Mucosa of descending colon (tissue), 3 donors: ENCODE measurements at places on chromosomes 12 and 14.

GRCh38 chr12:109950625-109951024 is 45.5 kb downstream of the GIT2 start:
- DNase-seq: no peak

GRCh38 chr14:64212666-64213065 is 81.5 kb downstream of the ESR2 start:
- no peak for DNase-seq

- DNase-seq: no peak
Observed at GRCh38 chr12:87670448-87670847, 358.8 kb downstream of the C12orf50 start.

DNA sequence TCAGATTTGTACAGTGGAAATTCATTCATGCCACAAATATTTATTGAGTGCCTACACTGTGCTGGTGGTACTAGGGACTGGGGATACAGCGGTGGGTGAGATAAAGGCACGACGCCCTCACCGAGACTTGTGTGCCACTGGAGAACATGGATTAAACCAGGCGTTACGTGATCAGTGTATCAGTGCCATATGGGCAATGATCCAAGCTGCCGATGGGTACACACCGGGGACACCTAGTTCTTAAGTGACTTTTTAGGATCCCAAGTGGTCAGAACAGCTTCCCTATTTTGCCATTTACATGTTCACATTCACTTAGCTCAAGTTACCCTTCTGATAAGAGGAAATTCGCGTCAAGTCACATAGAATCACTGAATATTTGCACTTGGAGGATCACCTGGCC is 236.7 kb downstream of the CACNA1C start:
- DNase-seq: no peak

- DNase-seq: no peak
Observed at GRCh38 chr12:42565633-42566032, 23.9 kb downstream of the PRICKLE1 start.

DNA sequence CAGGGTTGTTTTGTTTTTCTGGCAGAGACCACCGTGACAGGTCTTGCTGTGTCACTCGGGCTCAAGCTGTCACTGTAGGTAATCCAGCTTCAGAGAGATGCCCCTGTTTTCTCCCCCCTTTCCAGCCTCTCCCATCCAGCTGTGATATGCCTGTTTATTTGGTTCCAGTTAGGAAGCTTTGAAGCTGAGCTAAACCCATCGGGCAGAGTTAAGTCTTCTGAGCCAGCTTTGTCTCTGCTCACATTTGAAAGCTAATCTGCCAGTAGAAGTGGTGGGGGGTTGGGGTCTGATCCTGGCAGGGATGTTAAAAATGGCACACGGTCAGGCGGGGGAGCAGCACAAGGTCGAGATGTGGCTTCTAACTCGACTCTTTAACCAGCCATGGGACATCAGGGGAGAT is 130.0 kb downstream of the TSPAN9 start:
- DNase-seq: no peak

- no peak for DNase-seq
Observed at GRCh38 chr12:86735072-86735471, 478.9 kb upstream of the MGAT4C start.

GRCh38 chr12:129063600-129063999 is 210.3 kb downstream of the GLT1D1 start:
- no peak for DNase-seq

GRCh38 chr12:89421092-89421835 is 69.0 kb upstream of the DUSP6 start:
- DNase-seq: no peak

GRCh38 chr12:76028571-76029277 is 2.9 kb downstream of the PHLDA1 start:
- DNase-seq: no peak

- DNase-seq: no peak
Observed at GRCh38 chr12:92046557-92047392, 98.9 kb downstream of the BTG1 start.

GRCh38 chr12:47863467-47863866 is 41.3 kb downstream of the VDR start:
- DNase-seq: no peak

DNA sequence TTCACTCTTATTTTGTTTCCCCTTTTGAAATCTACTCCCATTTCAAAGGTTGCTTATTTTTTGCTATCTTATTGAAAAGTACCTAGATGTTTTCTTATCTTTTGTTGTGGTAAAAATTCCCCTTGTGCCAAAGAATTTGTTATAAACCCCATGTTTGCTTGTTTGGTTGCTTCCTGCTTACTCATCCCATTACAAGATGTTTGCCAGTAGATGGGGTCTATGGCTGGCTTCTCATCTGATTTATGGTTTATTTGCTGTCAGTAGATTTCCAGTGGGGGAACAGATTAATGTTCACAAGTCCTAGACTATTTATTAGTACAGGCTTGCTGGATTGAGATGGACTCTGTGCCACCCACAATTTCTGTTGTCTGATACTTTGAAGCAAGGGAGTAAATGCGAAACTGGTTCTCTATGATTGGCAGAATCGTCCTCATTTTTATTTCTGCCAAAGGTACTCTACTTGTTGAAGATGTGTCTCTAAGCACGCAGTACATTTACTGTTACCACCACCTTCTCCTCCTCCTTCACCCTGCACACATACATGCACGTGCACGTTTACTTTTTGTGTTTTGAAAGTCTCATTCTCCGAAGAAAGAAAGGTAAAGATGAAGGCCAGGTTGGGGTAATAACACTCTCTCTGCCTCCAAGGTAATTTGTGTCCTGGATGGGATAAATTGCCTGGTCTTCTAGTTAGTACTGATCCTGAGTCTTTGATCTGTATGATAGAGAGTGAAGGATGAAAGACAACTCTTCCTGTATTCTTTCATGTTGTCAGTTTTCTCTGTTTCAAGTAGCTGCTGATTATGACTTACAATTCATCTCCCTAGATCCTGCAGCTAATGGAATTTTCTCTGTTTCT is 117.2 kb upstream of the ATP2B1 start:
- no peak for DNase-seq

DNA sequence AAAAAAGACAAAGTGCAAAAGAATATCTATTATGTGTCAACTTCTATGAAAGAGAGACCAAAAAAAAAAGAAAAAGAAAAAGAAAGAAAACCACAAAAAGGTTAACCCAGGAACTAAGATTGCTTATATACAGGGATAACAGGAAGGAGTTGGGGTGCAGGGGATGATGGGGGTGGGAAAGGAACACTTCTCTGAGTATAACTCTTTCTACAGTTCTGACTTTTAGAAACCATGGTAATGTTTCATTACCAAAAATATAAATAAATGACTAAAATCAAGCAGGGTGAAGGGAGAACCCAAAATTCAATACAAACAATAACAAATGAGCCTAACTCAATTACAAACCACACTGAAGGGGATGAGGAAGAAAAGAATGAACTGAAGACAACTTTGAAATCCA is 9.1 kb downstream of the IFNG-AS1 start:
- no peak for DNase-seq

DNA sequence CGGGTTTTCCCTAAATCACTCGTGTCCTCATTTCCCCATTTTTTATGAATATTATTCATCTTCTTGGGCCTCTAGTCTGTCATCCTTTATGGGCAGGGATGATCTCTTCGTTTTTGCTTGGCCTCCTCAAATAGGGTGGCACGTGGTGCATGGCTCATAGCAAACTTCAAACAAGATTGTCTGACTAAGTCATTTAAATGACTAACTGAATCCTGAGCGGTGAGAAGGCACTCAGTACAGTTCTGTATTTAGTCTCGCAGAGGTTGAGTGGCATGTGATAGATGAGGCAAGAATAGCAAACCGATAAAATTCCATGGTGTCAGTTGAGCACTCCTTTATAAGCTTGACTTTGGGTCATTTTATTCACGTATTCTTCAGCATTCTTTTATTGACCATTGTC is 5.7 kb upstream of the JDP2 start:
- DNase-seq: no peak

DNA sequence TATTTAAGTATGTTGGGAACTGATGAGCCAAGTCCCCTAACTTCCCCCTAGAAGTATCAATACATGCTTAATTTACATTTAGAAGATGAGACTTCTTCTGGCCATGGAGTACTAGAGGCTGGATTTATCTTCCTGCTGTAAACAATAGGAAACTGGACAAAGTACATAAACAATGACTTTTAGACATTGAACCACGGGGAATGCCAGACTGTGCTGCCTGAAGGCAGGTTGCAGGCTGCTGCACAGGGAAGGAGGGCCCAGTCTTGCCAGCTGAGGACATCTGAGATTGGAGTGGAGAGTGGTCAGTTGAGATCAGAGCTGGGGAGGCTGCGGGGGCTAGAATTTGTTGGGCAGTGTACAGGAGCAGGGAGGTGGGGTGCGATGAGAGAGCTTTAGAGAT is 24.5 kb upstream of the ISM2 start:
- DNase-seq: no peak

DNA sequence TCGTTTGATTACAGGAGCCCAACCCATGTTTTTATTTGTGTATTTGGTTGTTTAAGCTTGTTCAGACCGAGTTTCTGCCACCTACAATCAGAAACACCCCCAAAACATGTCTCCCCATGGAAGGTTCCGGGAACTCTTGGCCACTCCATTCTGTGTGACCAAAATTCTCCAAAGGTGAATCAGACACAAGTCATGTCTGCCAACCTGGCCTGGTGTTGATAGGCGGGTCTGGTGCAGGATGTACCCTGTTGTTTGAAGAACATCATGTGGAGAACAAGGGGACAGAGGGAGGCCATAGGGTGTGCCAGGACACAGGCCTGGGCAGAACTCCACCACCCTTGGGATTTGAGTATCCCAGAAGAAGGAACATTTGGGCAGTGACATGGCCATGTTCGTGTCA is 147.1 kb upstream of the MYL2 start:
- DNase-seq: no peak

DNA sequence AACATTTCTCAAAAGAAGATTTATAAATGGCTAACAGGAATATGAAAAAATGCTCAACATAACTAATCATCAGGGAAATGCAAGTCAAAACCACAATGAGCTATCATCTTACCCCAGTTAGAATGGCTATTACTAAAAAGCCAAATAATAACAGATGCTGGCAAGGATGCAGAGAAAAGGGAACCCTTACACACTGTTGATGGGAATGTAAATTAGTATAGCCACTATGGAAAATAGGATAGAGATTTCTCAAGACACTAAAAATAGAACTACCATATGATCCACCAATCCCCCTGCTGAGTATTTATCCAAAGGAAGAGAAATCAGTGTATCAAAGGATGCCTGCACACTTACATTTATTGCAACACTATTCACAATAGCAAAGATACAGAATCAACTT is 58.3 kb downstream of the GUCY2C start:
- DNase-seq: no peak

DNA sequence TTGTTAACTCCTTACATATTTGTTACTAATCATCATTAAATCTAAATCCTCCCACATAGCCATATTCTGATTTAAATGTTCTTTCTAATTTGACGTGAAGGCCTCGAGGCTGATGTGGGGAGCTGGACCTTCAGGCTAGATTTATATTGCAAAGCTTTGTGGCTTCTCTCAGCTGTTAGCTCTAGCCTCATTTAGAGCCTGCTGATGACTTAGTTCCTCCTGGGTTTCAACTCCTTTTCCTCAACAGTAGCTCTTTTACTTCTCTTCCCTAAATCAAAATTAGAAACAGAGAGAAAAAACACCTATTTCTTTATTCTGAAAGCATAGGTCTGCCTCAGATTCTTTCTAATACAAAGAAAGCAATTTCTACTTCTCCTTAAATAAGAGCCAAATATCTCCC is 477.5 kb upstream of the CCDC196 start:
- no peak for DNase-seq

GRCh38 chr14:105385698-105386365 is 12.5 kb upstream of the TEX22 start:
- peak; percentile 57 for DNase-seq

GRCh38 chr12:50070314-50071060 is 13.1 kb downstream of the ASIC1 start:
- DNase-seq: peak; percentile 82

GRCh38 chr12:94264736-94265485 is 116.5 kb downstream of the PLXNC1 start:
- no peak for DNase-seq
